Right lobe of liver (tissue), 6 donors: ENCODE measurements at places on chromosomes 3 and 15. TPM values are rescaled to one million over a fixed set of nuclear protein-coding genes. Genes with fewer than 3 reads are reported as not detected.

EPHB1 gene
- 3.1 TPM for total RNA-seq

ACTC1 gene
- 0.93 TPM for total RNA-seq

DNA sequence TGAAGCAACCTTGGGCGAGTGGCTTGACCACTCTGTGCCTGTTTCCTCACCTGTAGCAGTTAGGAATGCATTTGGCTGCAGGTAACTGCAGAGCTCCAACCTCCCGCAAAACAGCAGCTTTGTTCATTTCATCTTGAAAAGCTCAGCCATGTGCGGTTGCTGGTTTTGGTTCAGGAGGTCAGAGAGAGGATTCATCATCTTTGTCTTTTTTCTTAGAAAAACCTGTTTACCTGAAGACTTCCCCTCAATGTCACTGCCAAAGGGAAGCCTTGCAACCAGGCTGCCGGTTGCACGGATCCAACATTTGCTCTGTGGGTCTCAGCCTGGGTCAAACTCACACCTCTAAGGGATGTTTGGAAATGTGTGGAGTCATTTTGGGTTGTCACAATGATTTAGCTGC, 16.4 kb upstream of the FURIN start:
- no peak for DNase-seq
- H3K36me3 ChIP-seq: no peaks in the 10 kb centered on the region
- no peak overlapping the region for H3K4me3 ChIP-seq

GRCh38 chr15:35933531-35933930, 387.6 kb upstream of the DPH6 start:
- no peak overlapping the region for H3K27ac ChIP-seq
- H3K27me3 ChIP-seq: no peaks in the 10 kb centered on the region
- no peak overlapping the region for H3K4me3 ChIP-seq

DNA sequence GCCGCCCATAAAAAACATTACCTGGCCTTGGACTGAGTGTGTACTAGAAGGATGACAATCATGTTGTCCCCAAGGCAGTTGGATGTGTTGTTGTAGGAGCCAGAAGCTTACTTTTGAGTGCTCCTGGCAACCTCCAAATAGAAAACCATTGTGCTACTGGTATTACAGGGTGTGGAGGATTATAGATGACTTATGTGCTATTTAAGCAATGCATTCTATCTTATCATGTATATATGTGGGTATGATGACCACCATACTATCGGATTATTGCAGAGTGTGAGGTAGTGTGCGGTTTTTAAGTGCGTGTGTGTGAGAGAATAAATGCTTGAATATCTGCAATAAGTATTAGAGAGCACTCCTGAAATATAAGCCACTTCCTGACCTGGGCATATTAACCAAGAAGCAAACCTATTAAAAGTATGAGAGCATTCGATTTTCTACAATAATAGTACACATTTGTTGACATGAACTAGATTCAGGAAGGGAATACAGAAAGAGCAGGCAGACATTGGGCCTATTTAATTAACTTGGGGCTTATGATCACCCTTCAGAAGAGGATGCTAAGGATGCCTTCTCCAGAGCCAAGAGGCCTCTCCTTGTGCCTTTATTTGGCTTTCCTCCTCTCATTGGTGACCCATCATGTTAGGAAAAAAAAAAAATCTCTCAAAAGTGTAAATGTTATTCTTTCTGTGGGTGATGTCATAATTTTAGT, 11.7 kb upstream of the MBNL1 start:
- H3K4me1 ChIP-seq: no peaks in the 10 kb centered on the region
- no peak overlapping the region for H3K4me3 ChIP-seq
- no peak overlapping the region for H3K27ac ChIP-seq
- no peak for DNase-seq

PYGO1 gene
- 0.27 TPM for total RNA-seq

DLEC1 gene
- not detected for total RNA-seq

GRCh38 chr3:149670742-149671492, 13.1 kb upstream of the WWTR1 start:
- DNase-seq: no peak
- no peaks in the 10 kb centered on the region for H3K27me3 ChIP-seq
- H3K4me1 ChIP-seq: no peaks in the 10 kb centered on the region
- no peak overlapping the region for H3K27ac ChIP-seq
- no peak overlapping the region for H3K4me3 ChIP-seq

RBM5 gene
- 47.1 TPM for total RNA-seq

GRCh38 chr3:48877671-48878070, 21.0 kb downstream of the SLC25A20 start:
- peaks cover 16% of the 10 kb centered on the region for H3K4me1 ChIP-seq
- no peak for DNase-seq
- no peak overlapping the region for H3K27ac ChIP-seq
- no peaks in the 10 kb centered on the region for H3K27me3 ChIP-seq

DNA sequence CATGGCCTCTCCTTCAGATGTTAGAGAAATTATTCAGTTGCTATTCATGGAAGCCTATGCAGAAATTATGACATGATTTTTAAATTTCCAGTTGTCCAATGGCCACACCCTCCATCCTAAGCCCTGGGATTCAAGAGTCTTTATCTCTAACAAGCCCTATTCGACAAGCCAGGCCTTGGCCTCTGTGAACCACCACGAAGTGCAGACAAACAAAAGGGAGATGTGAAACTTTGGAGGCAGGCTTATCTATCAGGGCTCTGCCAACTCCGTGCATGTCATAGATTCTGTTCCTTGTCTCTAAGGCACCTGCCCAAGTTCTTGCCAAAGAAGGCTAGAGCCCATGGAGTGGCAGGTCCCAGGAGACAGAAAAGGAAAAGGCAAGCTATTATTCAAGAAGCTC, 212.4 kb upstream of the ADAMTS9 start:
- DNase-seq: no peak
- no peak overlapping the region for H3K27ac ChIP-seq
- H3K27me3 ChIP-seq: no peaks in the 10 kb centered on the region
- no peaks in the 10 kb centered on the region for H3K36me3 ChIP-seq

GRCh38 chr15:78937132-78937739, 7.6 kb downstream of the CTSH start:
- H3K27ac ChIP-seq: peak overlapping the region; percentile 16
- no peaks in the 10 kb centered on the region for H3K27me3 ChIP-seq
- no peak for DNase-seq
- H3K4me3 ChIP-seq: no peak overlapping the region
- peaks cover 17% of the 10 kb centered on the region for H3K4me1 ChIP-seq

DNA sequence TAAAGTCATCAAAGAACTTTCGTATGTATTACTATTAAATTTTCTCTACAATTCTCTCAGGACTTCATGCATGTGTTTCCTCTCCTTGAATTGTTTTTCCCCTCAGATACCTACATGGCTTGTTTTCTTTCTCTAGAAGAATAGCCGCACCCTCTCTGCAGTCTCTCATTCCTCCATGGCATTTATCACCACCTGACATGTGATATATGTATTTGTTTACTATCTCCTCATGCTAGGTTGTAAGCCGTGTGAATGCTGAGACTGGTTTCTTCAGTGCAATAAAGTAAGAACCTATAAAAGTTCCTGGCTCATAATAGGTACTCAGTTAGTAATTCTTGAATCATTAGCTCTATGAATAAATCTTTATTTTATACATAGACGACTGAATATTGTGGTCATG, 149.2 kb downstream of the CNTN4 start:
- H3K4me1 ChIP-seq: no peaks in the 10 kb centered on the region
- no peaks in the 10 kb centered on the region for H3K27me3 ChIP-seq
- no peaks in the 10 kb centered on the region for H3K36me3 ChIP-seq
- DNase-seq: no peak

DNA sequence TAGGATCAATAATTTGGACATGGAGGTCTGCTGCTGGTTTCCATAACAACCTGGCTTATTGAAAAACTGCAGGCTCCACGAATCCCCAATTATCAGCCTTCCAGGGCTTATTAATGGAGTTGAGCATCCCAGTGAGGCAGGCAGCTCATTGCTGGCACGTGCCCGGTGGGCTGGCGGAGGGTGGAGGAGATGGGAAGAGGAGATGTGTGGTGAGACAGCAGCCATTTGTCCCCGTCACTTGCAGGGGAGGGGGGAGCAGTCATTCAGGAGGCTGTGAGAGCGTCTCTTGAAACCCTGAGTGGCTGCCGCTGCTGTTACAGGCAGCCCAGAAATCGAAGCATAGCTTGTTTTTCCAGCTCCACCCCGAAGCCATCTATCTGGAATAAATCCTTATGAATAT, 70.6 kb downstream of the GAP43 start:
- H3K4me1 ChIP-seq: no peaks in the 10 kb centered on the region
- no peaks in the 10 kb centered on the region for H3K36me3 ChIP-seq
- H3K27ac ChIP-seq: no peak overlapping the region
- no peaks in the 10 kb centered on the region for H3K27me3 ChIP-seq
- no peak for DNase-seq

- H3K4me1 ChIP-seq: no peaks in the 10 kb centered on the region
- H3K27ac ChIP-seq: no peak within 1 kb of the TSS
- peak within 1 kb of the TSS; percentile 85 for H3K4me3 ChIP-seq
- DNase-seq: peak; percentile 93
- no peaks in the 10 kb centered on the region for H3K27me3 ChIP-seq
Measured at GRCh38 chr15:52295421-52296001, at the start of gene MYO5C. TSS of gene MYO5C (minus strand) at chr15:52295804. CDS start at chr15:52295636, 168 bp downstream.

STAG1 gene
- total RNA-seq: 12.0 TPM

RTP4 gene
- 1.4 TPM for total RNA-seq

DNA sequence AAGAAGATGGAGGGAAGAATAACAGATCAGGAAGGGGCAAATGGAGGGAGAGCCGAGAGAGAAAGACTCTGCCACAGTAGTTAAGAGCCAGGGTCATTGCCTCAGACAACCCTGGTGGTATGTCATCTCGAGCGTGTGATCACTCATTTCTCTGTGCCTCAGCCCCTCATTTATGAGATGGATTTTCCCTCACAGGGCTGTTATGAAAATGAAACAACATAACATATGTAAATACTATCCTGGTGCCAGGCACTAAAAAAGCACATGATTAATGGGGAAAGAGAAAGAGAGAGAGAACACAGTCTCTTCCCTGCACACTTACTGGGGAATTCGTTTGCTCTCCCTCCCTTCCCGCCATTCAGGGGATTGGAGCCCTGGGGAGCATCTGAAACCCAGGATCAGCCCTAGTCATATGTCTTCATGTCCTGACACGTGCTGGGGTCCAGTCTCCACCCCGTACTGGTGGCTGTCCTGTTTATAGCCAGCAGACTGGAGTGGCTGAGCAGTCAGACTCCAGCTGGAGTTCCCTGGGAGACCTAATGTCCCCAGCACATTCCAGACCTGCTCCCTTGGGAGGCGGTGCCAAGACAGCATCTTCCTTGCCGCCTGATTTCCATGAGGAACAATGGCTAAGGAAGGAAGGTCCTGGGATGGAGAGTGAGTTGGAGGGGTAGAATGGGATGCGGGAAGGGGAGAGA, 14.7 kb upstream of the AMOTL2 start:
- H3K4me1 ChIP-seq: no peaks in the 10 kb centered on the region
- no peaks in the 10 kb centered on the region for H3K27me3 ChIP-seq
- no peaks in the 10 kb centered on the region for H3K36me3 ChIP-seq
- DNase-seq: no peak

- H3K4me3 ChIP-seq: no peak overlapping the region
- no peaks in the 10 kb centered on the region for H3K4me1 ChIP-seq
- no peak for DNase-seq
- no peaks in the 10 kb centered on the region for H3K36me3 ChIP-seq
Measured at GRCh38 chr3:95654570-95655362, 1159.6 kb upstream of the EPHA6 start.

DNA sequence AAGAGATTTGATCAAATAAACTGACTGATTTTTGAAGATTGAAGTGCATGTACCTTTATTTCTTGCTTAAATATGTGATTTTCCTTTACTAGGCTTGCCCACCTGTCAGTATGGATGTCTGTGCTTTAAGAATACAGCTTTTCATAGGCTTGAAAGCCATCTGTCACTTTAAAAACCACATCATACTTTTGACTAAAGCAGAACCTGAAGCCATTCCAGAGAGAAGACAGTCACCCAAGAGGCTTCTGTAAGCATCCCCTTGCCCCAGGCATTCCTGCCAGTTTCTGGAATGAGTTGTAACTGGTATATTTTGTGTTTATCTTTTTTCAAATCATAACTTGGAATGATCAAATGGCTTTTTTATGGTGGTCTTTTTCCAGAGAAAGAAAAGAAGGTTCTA, 24.0 kb downstream of the HPS3 start:
- no peak overlapping the region for H3K27ac ChIP-seq
- DNase-seq: no peak
- no peaks in the 10 kb centered on the region for H3K4me1 ChIP-seq
- H3K27me3 ChIP-seq: no peaks in the 10 kb centered on the region

DNA sequence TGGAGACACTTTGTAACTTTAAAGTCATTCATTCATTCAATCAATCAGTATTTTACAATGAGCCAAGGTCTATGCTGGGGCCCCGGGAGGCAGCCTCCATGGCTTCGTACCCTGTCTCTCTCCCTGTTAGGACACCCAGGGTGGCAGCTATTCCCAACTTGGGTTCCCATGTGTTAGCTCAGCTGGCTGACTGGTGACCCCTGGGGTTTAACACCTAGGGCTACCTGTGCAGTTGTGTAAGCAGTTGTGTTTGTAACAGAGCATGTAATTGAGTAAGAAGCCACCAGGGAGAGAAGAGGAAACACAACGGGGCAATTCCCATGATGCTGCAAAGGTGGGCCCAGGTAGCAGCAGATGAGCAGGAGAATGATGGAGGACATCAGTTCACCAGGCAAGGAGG, 132.4 kb downstream of the ADAMTS9 start:
- H3K4me3 ChIP-seq: no peak overlapping the region
- H3K36me3 ChIP-seq: no peaks in the 10 kb centered on the region
- peaks cover 7% of the 10 kb centered on the region for H3K4me1 ChIP-seq
- no peaks in the 10 kb centered on the region for H3K27me3 ChIP-seq
- no peak overlapping the region for H3K27ac ChIP-seq

DNA sequence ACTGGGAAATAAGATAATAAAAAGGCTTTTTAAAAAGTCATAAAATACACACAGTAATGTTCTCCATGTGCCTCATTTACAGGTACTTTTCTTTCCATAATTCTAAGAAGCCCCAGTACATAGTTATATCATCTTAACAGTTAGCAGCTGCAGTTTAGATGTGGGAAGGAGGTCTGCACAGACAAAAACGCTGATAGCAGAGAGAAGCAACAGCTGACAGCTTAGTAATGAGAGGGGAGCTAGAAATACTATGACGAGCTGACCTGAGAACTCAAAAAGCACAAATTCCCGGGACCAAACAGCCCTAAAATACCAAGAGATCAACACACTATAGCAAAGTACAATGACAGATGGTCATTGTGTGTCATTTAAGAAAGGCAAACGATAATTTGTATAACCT, 36.7 kb upstream of the ARHGEF3 start:
- no peak for DNase-seq
- H3K4me1 ChIP-seq: no peaks in the 10 kb centered on the region
- H3K36me3 ChIP-seq: no peaks in the 10 kb centered on the region
- no peaks in the 10 kb centered on the region for H3K27me3 ChIP-seq

GRCh38 chr3:4841776-4842440, 137.3 kb upstream of the BHLHE40 start:
- H3K27ac ChIP-seq: no peak overlapping the region
- no peaks in the 10 kb centered on the region for H3K4me1 ChIP-seq
- no peaks in the 10 kb centered on the region for H3K36me3 ChIP-seq
